ENCODE measurements at places on chromosomes 4 and X. TPM values are rescaled to one million over a fixed set of nuclear protein-coding genes. Genes with fewer than 3 reads are reported as not detected.

The GBA3 gene
- total RNA-seq, result not detected

The SPANXA2 gene
- total RNA-seq, result not detected

The PRKG2 gene
- total RNA-seq, result 0.39 TPM

The RAP1GDS1 gene
- total RNA-seq, result 25.2 TPM

The VSIG4 gene
- total RNA-seq, result 0.11 TPM

DNA sequence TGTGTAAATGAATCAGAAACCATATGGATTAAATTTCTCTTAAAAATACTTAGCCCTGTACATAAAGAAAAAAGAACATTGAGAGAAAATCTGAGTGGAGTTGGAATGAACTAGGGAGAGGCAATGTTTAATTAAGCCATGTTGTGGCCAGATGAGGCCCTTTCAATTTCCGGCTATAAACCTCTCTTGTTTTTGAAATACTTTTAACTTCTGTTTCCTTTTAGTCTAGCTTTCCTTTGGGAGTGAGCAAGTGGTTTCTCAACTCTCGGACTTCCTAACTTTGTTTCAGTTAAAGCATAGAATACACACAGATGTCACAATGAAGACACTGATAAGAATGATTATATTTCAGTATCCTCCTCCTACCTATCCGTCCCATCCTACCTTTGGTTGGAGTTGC is 197.2 kb downstream of the ARHGAP24 start:
- H3K27me3 ChIP-seq, result no peaks in the 10 kb centered on the region
- no peaks in the 10 kb centered on the region for H3K4me1 ChIP-seq
- H3K36me3 ChIP-seq, result no peaks in the 10 kb centered on the region
- no peak overlapping the region for H3K27ac ChIP-seq
- H3K4me3 ChIP-seq, result no peak overlapping the region

- H3K27ac ChIP-seq, result peak overlapping the region; percentile 40
- no peaks in the 10 kb centered on the region for H3K36me3 ChIP-seq
- H3K4me1 ChIP-seq, result peaks cover 6% of the 10 kb centered on the region
- H3K4me3 ChIP-seq, result no peak overlapping the region
Observed at GRCh38 chr4:7539659-7540058, 104.9 kb upstream of the PSAPL1 start.

GRCh38 chr4:108751321-108751720 is 11.5 kb downstream of the ETNPPL start:
- H3K4me3 ChIP-seq, result no peak overlapping the region
- no peak overlapping the region for H3K27ac ChIP-seq
- no peaks in the 10 kb centered on the region for H3K27me3 ChIP-seq
- H3K36me3 ChIP-seq, result no peaks in the 10 kb centered on the region
- no peak for DNase-seq

DNA sequence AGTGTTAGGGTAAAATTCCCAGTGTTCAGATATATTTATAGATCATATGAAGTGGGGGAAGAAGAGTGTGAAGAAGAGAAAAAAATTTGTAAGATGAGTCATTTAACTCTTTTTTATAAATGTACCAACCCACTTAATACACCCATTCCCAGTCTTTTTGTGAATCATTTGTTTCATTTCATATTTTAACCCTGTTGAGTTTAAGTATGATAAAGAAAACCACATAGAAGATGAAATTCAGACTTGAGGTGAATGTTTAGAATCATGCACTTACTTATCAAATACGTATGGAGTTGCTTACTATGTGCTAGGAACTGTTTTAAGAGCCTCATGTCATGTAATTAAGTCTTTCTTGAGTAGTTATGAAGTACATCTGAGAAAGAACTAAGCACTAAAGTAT is 56.6 kb upstream of the DAPP1 start:
- no peak for DNase-seq
- H3K4me1 ChIP-seq, result no peaks in the 10 kb centered on the region
- H3K27ac ChIP-seq, result no peak overlapping the region
- no peak overlapping the region for H3K4me3 ChIP-seq
- no peaks in the 10 kb centered on the region for H3K36me3 ChIP-seq
